Large intestine (tissue), 12 donors: ENCODE measurements at places on chromosomes 1 and 21. TPM values are rescaled to one million over a fixed set of nuclear protein-coding genes. Genes with fewer than 3 reads are reported as not detected.

DNA sequence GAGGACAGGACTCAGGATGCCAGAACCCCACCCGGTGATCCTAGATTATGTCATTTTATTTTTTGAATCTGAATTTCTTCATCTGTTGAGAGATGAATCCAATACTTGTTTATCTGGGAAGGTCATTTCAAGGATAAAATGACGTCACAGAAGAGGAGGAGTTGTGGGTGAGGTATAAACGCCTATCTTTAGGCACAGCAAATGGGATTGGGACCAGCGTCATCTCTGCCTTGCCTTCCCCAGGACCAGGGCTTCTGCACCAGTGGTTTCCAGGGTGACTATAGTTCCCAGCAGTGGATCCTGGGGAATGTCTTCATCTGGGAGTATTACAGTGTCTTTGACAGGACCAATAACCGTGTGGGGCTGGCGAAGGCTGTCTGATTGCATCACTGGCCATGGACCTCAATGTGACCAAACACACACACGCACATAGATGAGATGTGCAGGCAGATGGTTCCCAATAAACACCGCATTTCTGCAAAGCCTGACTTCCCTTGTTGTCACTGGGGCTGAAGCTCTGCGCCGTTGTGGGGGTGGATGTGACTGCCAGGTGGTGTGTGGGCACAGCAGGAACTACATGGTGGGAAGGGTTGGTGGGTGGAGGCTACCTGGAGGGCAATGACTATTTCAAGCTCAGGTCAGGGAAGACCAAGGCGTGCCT lies 28.1 kb downstream of the KCNA10 start:
- no peak for DNase-seq

DNA sequence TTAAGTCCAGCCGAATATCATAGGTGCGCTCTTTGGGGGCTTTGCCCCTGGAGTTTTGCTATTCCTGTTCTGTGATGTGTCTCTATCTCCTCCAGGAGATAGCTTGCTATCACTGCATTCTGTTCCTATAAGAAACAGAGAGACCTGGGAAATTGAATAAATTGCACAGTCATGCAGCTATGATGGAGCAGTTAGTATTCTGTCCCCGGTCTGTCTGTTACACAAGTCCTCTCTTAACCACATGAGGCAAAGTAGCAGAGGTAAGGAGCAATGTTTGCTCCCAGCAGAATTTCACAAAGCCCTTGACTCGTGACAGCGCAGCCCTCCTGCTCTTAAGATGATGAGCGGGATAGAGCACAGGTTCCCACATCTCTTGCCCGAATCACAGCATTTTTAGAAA lies 63.9 kb upstream of the GRHL3 start:
- no peak for DNase-seq

GRCh38 chr1:23559985-23560741 lies 862 bp upstream of the ID3 start:
- no peak for DNase-seq

GRCh38 chr1:97599447-97599846 lies 321.4 kb downstream of the DPYD start:
- DNase-seq, result no peak

GRCh38 chr1:5955479-5955977 lies 36.7 kb downstream of the NPHP4 start:
- DNase-seq, result no peak

Gene TMEM125
- 29.7 TPM for polyA plus RNA-seq

Gene C1orf226
- 17.1 TPM for polyA plus RNA-seq

Gene OLFML2B
- polyA plus RNA-seq, result 20.0 TPM
